Peyer's patch (tissue), 4 donors: ENCODE measurements at places on chromosomes 16 and 17. TPM values are rescaled to one million over a fixed set of nuclear protein-coding genes. Genes with fewer than 3 reads are reported as not detected.

- no peak for DNase-seq
- no peaks in the 10 kb centered on the region for H3K36me3 ChIP-seq
- no peaks in the 10 kb centered on the region for H3K27me3 ChIP-seq
- no peaks in the 10 kb centered on the region for H3K4me1 ChIP-seq
- H3K4me3 ChIP-seq = no peak overlapping the region
- no peak overlapping the region for H3K27ac ChIP-seq
These were observed 28.1 kb upstream of the MAPK3 start for GRCh38 chr16:30151091-30151490.

DNA sequence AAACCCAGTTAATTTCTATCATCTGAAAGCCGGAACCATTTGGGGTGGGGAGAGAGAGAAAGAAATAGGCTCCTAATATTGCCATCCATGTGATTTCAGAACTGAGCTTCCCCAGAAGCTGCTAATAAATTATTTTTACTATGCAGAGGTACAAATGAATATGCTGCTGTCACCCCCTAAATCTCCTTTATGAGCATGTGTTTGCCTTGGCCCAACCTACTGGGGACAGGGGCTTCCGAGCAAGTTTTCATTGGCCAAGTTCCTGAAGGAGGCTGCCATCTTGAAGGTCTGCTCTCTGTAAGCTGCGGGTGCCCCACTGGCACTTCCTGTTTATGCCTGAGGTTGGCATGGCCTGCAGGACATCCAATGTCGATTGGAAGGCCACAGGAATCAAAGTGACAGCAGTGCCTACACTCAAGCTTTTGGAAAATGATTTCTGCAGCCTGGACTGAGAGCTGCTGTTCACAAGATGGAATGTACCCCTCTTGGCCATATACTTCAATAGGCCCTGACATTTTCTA lies 194.7 kb downstream of the XYLT1 start:
- H3K27ac ChIP-seq = peak overlapping the region; percentile 39
- no peaks in the 10 kb centered on the region for H3K27me3 ChIP-seq
- H3K4me1 ChIP-seq = no peaks in the 10 kb centered on the region
- H3K4me3 ChIP-seq = no peak overlapping the region
- no peak for DNase-seq
- H3K36me3 ChIP-seq = no peaks in the 10 kb centered on the region

- H3K27ac ChIP-seq = no peak overlapping the region
- H3K36me3 ChIP-seq = peaks cover 6% of the 10 kb centered on the region
- no peak overlapping the region for H3K4me3 ChIP-seq
These were observed 9.3 kb downstream of the ZCCHC14 start for GRCh38 chr16:87483481-87483880.

- H3K27ac ChIP-seq = peak overlapping the region; percentile 54
- no peak overlapping the region for H3K4me3 ChIP-seq
- H3K36me3 ChIP-seq = no peaks in the 10 kb centered on the region
These were observed 9.6 kb upstream of the ATP2C2 start for GRCh38 chr16:84358601-84359295.

DNA sequence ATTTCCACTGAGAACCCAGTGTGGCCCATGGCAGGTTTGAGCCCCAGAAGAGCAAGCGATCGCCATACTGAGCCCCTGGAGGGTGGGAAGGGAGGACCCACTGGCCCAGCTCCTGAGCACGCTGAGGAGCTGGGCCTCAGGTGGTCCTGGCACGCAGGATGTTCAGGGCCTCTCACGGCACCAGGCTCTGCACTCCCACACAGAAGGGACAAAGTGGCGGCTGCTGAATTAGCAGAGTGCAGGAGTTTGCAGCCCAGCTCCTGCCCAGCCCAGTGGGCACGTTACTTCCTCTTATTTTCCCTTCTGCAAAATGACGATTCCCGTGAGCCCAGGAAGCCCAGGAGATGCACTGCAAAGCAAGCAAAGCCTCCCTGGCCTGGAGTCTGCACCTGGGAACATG lies 42.3 kb upstream of the MTSS2 start:
- H3K4me3 ChIP-seq = no peak overlapping the region
- H3K36me3 ChIP-seq = peaks cover 16% of the 10 kb centered on the region
- no peaks in the 10 kb centered on the region for H3K4me1 ChIP-seq
- DNase-seq = no peak
- no peak overlapping the region for H3K27ac ChIP-seq

DNA sequence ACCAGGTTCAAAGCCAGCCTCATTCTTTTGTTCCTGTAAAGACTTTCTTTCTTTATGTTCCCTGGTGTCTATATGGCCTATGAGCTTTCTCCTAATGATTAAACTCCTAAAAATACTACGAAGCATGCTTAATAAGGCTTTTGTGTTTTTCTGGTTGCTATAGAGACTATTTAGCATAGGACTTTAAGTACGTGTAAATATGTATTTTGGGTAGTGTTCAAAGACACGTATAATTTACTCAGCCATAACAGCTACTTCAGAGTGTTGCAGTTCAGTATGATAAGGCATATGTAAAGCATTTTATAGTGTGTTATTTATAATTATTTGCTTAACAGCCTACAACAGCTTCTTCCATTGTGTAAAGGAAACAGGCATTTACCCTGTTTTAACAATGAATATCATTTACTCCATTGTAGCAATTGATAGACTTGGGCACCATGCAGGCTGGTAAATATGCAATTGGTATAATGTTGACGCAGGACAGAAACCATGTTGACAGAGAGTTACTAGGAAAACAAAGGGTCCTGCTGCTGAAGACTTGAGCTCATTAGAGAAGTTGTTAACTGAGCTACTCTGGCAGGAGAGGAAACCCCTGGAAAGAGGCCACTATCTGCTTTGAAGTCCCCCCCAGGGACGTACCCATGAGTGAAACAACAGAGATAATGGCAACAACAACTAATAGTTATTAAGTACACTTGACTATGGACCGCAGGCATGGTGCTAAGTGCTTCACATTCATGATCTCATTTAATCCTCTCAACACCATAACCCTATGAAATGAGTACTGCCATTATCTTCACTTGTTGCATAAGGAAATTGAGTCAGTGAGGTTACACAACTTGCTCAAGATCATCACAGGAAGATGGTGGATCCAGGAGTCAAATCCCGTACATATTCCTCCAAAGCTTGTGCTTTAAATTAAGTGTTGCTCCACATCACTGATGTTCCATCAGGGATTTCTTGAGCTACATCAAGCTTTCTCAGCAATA lies 342.2 kb upstream of the DYNLRB2 start:
- H3K27ac ChIP-seq = no peak overlapping the region
- no peaks in the 10 kb centered on the region for H3K27me3 ChIP-seq
- no peaks in the 10 kb centered on the region for H3K4me1 ChIP-seq
- no peak overlapping the region for H3K4me3 ChIP-seq
- DNase-seq = no peak
- no peaks in the 10 kb centered on the region for H3K36me3 ChIP-seq

GRCh38 chr16:12126091-12126806 lies 149.7 kb downstream of the SNX29 start:
- H3K36me3 ChIP-seq = no peaks in the 10 kb centered on the region
- no peak overlapping the region for H3K27ac ChIP-seq
- DNase-seq = no peak
- no peaks in the 10 kb centered on the region for H3K4me1 ChIP-seq
- H3K4me3 ChIP-seq = no peak overlapping the region
- H3K27me3 ChIP-seq = no peaks in the 10 kb centered on the region

GRCh38 chr16:75096656-75097055 lies 19.9 kb downstream of the LDHD start:
- H3K4me3 ChIP-seq = no peak overlapping the region
- no peaks in the 10 kb centered on the region for H3K27me3 ChIP-seq

- H3K27ac ChIP-seq = no peak overlapping the region
- no peaks in the 10 kb centered on the region for H3K27me3 ChIP-seq
- no peaks in the 10 kb centered on the region for H3K36me3 ChIP-seq
- no peak for DNase-seq
- H3K4me3 ChIP-seq = no peak overlapping the region
- H3K4me1 ChIP-seq = peaks cover 16% of the 10 kb centered on the region
These were observed 3.9 kb downstream of the DHX33 start for GRCh38 chr17:5464717-5465507.

DNA sequence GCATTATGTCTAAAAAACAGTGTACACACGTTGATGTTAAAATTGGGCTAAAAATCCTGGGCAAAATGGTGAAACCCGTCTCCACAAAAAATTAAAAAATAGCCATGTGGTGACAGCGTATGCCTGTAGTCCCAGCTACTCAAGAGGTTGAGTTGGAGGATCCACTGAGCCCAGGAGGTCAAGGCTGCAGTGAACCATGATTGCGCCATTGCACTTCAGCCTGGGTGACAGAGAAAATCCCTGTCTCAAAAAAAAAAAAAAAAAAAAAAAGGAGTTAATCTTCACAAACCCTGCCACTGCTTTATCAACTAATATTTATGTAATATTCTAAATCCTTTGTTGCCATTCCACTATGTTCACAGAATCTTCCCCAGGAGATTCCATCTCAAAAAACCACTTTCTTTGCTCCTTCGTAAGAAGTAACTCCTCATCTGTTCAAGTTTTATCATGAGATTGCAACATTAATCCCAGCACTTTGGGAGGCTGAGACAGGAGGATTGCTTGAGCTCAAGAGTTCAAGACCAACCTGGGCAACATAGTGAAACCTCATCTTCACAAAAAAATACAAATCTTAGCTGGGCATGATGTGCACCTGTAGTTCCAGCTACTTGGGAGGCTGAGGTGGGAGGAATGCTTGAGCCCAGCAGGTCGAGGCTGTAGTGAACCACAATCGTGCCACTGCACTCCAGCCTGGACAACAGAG lies 1.9 kb upstream of the C16orf87 start:
- no peaks in the 10 kb centered on the region for H3K4me1 ChIP-seq
- no peak overlapping the region for H3K4me3 ChIP-seq
- no peaks in the 10 kb centered on the region for H3K36me3 ChIP-seq
- no peak for DNase-seq

GRCh38 chr17:30570191-30570590 lies 93.0 kb downstream of the GOSR1 start:
- H3K36me3 ChIP-seq = no peaks in the 10 kb centered on the region
- no peaks in the 10 kb centered on the region for H3K4me1 ChIP-seq
- H3K27me3 ChIP-seq = no peaks in the 10 kb centered on the region
- DNase-seq = no peak

DNA sequence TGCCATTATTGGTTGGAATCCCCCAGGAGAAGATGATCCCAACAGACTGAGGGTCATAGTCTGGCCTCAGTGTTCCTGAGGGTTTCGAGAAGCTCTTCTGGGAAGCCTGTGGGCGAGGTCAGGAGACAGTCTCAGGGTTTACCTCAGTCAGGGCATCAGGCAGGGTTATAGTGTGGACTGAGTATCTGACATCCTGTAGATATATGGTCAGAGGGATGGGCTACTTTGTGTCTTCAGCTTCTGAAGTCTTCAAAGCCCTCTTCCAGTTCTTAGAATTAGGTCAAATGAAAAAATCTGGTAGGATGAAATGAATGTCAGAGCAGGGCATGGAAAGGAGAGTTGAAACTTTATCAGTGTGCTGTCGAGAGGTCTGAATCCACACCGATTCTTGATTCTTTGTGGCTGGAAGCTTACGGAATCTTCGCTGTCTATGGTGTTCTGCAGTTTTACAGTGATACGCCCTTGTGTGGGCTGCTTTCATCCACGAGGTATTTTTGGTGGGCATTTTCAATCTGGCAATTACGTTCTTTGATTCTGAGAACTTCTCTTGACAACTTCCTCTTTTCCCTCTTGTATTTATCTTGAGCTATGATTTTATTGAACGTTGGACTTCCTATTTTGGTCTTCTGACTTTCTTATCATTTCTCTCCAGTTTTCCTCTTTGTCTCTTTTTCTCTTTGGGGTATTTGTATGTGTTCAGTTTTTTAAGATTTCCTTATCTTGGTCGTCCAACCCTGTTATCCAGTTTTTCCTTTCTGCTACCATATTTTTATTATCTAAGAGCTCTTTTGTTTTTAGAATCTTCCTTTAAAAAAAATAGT lies 30.4 kb downstream of the BPTF start:
- no peak overlapping the region for H3K27ac ChIP-seq
- no peak for DNase-seq
- no peaks in the 10 kb centered on the region for H3K4me1 ChIP-seq
- H3K4me3 ChIP-seq = no peak overlapping the region
- H3K36me3 ChIP-seq = no peaks in the 10 kb centered on the region
- no peaks in the 10 kb centered on the region for H3K27me3 ChIP-seq

DNA sequence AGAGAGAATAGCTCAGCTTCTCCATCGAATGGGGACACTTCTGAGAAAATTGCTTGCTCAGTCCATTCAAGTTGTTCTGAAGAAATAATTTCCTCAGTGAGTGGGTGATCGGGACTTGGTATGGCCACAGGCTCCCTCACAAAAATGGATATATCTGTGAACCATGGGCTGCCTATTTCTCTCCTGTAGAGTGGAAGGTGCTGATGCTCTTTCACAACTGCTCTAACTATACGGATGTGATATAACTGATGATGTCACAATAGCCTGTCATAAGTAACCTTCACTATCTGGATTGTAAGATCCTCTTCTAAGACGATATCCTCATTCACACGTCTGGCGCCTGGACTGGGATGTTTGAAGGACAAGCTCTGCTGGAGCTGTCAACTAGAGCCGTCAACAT lies 4.7 kb upstream of the CCL18 start:
- H3K4me3 ChIP-seq = no peak overlapping the region
- no peak overlapping the region for H3K27ac ChIP-seq
- H3K4me1 ChIP-seq = no peaks in the 10 kb centered on the region
- DNase-seq = no peak

GRCh38 chr17:1007310-1008007 lies 10.5 kb downstream of the TIMM22 start:
- DNase-seq = no peak
- H3K27me3 ChIP-seq = no peaks in the 10 kb centered on the region
- H3K4me3 ChIP-seq = no peak overlapping the region
- H3K36me3 ChIP-seq = peaks cover 5% of the 10 kb centered on the region
- no peaks in the 10 kb centered on the region for H3K4me1 ChIP-seq

DNA sequence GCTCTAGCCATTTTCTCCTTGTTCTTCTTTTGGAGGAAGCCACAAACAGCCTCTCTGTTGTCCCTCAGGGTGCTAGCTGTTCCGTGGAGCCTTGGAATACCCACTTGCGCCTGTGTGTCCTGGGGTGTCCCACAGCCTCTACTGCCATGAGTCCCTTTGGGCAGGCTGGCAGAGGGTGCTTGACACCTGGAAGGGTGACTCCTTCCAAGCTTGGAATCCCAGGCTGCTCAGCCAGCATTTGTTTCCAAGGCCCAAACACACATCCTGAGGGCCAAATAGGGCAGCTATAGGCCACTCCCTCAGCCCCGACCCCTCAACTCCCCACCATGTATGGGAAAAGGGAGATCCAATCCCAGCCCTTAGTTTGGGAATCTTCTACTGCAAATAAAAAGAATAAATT lies 14.9 kb downstream of the ZNHIT3 start:
- H3K27me3 ChIP-seq = no peaks in the 10 kb centered on the region
- H3K4me1 ChIP-seq = no peaks in the 10 kb centered on the region
- H3K4me3 ChIP-seq = no peak overlapping the region
- no peak for DNase-seq

Gene C16orf96
- not detected for total RNA-seq

Gene ALOXE3
- total RNA-seq = not detected

Gene GH1
- not detected for total RNA-seq

Gene CLDN7
- total RNA-seq = 80.0 TPM
